ENCODE measurements at places on chromosomes 2 and 18.

DNA sequence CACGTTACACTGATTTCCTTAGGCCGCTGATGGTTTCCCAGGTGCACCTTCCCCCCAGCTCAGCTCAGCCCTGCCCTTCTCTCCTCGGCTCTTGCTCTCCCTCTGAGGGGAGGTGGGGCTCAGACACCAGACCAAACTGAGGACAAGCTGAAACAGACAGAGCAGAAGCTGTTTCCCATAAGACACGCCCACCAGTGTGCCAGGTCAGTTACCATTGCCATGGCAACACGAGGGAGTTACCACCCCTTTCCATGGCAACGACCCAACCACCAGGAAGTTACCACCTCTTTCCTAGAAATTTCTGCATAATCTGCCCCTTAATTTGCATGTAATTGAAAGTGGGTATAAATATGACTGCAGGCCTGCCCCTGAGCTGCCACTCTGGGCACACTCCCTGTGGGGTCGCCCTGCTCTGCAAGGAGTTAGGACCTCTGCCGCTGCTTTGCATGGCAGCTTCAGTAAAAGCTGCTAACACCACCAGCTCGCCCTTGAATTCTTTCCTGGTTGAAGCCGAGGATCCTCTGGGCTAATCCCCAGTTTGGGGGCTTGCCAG lies 120.9 kb upstream of the SMIM21 start:
- DNase-seq, result no peak

DNA sequence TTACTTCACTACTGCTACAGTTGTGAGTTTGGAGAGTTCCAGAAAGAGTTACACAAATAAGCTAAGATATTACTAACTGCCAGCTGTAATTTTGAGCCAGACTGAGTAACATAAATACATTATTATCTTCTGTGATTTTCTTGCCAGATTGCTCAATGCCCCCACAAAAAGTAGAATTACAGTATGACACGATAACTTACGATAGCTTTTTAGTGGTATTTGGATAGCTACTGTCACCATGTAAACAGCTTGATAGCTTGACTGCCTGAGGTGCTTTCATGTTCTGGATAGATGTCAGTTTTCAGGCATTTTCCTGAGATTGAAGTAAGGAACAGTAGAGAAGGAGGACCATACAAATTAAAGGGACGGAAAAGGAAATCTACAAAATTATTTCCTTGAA lies 533.3 kb downstream of the SOCS6 start:
- DNase-seq, result no peak

DNA sequence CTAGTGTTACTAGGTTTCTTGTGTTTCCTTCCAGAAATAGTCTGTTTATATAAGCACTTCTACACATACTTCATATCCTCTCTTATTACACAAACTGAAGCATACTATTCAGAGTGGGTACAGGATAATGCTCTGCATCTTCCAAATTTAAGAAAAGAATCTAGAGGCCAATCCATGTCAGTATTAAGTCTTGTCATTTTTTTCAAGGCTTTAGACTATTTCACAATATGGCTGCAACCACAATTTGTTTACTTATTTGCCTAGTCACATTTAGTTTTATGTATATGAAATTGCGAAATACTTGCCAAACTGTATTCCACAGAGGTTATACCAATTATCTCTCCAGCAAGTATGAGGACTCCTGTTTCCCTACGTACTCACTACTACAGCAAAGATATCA lies 27.9 kb downstream of the IWS1 start:
- no peak for DNase-seq

DNA sequence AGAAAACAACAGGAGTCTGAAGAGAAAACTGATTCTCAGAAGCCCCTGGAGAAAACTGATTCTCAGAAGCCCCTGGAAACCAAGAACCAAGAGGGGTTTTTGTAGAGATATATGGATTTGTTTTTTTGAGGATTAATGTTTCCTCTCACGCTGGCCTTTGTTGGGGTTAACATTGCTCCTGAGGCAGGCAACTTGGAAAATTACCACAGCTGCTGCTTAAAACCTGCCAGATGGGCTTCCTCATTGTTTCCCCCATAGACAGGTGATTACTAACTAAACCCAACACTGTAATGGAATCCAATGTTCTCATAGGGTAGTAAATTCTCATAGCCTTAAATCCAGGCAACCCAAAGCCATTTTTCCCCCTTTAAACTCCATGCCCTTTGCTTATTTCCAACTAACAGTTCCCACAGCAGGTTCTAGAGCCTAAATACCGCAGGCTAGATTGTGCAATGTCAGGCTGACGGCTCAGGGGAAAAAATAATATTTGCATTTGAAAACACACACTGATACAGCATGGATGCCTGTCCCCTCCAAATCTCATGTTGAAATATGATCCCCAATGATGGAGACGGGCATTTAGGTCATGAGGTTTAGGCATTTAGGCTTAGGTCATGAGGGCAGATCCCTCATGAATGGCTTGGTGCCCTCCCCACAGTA lies 272.3 kb upstream of the PKDCC start:
- DNase-seq, result no peak

All from SW 1271 (cell line).